ENCODE measurements at places on chromosomes 11 and 22. TPM values are rescaled to one million over a fixed set of nuclear protein-coding genes. Genes with fewer than 3 reads are reported as not detected.

DNA sequence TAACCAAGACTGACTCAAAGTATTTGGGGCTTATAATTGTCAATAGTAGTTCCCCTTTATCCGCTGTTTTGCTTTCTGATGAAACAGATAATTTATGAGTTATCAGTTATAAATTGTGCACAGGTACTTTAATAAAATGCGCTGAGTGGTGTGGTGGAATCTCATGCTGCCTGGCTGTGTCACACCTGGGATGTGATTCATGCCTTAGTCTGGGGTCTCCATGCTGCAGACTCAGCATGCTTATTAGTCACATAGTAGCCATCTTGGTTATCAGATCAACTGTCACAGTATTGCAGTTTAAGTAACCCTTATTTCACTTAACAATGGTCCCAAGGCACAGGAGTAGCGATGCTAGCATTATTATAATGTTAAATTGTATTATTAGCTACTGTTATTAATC is 995.2 kb downstream of the NTM start:
- DNase-seq, result no peak

DNA sequence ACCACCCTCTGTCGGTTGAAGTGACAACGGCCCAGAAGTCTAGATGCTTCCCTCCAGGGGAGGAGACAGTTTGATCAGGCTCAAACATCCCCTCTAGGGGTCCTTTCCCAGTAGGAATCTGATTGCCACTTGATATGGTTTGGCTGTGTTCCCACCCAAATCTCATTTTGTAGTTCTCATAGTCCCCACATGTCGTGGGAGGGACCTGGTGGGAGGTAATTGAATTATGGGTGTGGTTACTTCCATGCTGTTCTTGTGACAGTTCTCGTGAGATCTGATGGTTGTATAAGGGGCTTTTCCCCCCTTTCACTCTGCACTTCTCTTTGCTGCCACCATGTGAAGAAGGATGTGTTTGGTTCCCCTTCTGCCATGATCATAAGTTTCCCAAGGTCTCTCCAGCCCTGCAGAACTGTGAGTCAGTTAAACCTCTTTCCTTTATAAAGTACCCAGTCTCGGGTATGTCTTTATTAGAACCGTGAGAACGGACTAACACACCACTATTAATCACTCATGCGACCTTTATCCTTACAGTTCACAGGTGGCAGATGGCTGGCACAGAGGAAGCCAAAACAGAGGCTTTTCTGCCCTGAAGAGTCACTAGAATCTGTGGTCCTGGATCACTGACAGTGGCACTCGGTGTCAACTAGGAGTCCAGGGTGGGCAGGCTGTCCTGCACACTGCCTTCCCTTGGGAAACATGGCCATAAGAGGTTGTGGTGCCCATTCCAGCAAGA is 21.6 kb downstream of the ASPHD2 start:
- no peak for DNase-seq

- no peak for DNase-seq
These were observed 61.2 kb upstream of the ARHGAP20 start for GRCh38 chr11:110773442-110773841.

GRCh38 chr11:117884994-117885393 is 8.5 kb upstream of the FXYD6 start:
- DNase-seq, result no peak

DNA sequence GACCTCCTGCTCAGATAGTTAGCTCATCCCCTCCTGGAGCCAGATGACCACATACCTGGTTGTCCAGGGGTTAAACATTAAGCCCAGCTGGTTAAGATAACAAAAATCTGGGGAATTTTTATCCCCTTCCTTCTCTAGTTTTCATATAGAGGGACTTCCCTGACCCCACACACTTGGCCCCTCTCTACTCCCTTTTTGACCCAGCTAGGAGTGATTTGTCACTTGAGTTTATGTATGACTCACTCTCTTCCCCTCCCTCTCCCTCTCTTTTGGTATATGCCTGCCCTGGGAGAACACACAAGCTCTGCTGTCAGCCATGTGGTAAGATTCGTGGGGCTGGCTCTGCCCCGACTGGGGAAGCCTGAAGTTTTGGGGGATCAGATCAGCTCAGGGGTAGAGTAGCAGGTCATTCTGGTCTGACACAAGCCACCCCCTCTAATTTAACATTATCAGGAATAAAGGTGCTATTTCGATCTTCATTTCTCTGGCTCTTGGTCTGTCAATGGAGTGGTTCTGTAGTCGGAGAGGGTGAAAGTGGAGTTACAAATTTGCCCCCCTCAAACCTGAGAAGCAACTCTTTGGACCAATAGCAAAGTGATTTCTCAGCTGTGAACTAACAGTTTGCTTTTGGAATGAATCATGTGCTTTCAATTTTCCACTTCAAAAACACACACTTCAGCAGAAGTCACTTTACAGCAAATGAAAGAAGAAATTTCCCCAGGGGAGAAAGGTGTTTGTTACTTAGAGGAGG is 415.3 kb upstream of the CADM1 start:
- no peak for DNase-seq

DNA sequence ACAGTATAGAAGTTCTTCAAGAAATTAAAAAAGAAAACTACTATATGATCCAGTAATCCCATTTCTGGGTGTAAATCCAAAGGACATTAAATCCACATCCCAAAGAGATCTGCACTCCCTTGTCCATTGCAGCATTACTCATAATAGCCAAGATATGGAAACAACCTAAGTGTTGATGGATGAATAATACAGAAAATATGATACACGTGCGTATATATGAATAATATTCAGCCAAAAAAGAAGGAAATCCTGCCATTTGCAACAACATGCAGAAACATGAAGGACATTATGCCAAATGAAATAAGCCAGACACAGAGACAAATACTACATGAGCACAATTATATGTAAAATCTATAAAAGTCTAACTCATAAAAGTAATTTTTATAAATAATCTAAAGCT is 306.3 kb upstream of the ANO3 start:
- no peak for DNase-seq

DNA sequence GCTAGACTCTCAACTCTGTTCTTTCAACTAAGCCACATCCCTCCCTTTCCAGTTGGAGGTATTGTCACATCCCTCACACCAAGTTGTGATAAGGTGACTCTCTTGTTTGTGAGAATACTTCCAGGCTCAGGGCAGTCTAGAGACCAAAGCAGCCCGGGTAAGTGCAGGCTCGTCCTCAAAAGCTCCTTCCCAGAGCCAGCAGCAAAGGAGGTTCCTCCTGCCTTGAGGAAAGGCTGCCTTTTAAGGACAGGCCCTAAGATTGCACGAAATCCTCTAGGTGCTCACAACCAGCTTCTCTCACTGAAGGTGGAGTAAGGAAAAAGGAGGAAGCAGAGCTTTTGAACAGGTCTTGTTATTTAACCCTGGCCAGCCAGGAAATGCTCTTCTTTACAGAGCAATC is 53.4 kb downstream of the SMCO4 start:
- no peak for DNase-seq

- DNase-seq, result peak; percentile 39
These were observed 7.0 kb upstream of the L3MBTL2 start for GRCh38 chr22:41198027-41198580.

DNA sequence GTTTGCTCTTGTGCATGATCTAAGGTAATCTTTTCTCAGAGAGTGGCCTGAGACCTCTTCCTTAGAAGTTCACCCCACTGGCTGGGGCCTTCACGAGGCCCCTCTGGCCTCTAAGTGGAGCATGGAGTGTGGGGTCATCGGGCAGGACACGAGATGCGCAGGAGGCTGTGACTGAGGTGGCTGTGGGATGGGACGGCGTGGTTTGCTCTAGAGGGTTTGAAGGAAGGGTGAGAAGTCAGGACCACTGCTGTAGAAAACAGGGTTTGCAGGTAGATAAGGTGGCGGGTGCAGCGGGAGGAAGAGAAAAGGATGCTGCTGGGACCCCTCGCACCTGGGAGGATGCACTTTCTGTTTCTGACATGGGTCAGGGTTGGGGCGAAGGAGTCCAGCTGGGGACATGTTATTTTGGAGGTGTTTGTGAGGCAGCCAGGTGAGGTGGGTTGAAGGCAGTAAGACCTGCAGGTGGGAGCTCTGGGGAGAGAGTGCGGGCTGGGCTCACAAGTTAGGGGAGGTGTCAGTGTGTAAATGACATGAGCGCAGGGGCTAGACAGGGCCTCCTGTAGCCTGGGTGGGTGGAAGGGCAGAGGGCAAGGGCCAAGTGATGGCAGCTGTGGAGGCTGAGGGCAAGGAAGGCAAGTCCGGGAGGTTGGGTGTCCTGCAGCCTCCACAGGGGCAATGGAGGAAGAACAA is 62.5 kb downstream of the KCNQ1 start:
- DNase-seq, result no peak

DNA sequence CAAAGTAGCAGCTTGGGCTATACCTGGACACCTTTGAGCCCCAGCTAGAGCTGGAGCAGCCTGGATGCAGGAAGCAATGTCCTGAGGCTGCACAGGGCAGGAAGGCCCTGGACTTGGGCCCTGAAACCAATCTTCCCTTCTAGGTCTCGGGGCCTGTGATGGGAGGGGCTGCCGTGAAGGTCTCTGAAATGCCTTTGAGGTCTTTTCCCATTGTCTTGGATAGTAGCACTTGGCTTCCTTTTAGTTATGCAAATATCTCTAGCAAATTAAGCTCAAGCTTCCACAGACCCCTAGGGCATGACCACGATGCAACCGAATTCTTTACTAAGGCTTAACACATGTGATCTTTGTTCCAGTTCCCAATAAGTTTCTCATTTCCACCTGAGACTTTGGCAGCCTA is 40.0 kb downstream of the LINC01488 start:
- no peak for DNase-seq

- peak; percentile 25 for DNase-seq
These were observed 33.6 kb upstream of the MMP7 start for GRCh38 chr11:102564110-102564509.

- DNase-seq, result no peak
These were observed 52.4 kb downstream of the LRRC74B start for GRCh38 chr22:21098099-21098671.

GRCh38 chr11:27861706-27862430 is 161.6 kb upstream of the BDNF start:
- no peak for DNase-seq

DNA sequence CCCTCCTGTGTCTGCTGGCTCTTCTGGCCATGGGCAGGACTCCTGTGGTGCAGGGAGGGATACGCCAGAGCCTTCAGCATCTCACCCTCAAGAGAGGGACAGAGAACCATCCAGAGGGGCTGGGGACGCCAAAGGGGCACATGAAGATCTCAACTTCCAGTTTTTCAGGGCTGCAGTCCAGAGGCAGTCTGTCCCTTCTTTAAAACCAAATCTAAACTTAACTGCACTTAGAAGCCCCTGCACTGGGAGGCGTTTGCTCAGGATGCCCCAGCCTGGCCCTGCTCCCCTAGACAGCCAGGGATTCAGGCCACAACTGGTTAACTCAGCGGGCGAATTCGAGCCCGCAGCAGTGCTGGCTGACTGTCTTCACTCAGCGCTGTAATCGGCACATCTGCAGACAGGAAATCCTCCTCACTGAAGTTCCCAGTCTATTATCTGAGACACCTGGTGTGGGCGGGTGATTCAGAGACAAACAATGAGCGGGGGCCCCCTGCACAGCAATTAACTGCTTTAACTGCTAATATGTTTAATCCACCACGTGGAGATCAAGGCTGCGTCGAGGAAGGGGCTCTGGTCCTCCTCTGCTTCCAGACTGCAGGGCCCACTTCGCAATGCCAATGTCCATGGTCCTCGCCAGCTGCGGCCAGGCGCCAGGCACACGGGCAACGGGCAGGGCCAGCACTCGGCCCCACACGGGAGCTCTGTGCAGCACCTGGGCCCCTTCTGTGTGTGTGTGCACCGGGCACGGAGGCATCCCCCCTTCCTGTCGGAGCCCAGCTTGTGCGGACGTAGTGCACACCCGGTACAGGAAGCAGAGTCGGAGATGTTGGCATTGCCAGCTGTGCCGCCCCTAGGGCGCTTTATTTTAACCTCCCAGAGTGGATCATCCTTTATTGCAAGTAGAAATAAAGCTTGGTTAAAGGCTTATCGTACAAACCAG is 36.9 kb upstream of the GNB1L start:
- peak; percentile 92 for DNase-seq

GRCh38 chr22:38412435-38413084 is 42.4 kb downstream of the KCNJ4 start:
- no peak for DNase-seq

GRCh38 chr22:49521787-49522224 is 305.9 kb downstream of the BRD1 start:
- DNase-seq, result no peak

DNA sequence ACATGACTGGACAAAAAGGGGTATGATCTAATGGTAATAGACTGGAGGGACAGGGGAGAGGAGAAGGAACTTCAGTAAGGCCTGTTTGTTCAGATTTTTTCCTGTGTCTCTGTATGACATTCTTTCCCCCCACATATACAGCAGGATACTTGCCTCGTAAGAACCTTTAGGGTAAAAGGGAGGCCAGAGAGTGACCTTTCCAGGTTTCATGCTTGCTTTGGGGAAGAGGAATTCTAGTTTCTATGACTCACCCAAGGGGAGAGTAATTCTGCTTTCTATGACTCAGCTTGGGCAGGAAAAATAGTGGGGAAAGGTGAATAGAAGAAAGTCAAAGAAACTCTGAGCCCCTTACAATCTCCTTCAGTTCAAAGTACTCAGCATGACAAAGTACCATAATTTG is 457.0 kb downstream of the DLG2 start:
- DNase-seq, result no peak

DNA sequence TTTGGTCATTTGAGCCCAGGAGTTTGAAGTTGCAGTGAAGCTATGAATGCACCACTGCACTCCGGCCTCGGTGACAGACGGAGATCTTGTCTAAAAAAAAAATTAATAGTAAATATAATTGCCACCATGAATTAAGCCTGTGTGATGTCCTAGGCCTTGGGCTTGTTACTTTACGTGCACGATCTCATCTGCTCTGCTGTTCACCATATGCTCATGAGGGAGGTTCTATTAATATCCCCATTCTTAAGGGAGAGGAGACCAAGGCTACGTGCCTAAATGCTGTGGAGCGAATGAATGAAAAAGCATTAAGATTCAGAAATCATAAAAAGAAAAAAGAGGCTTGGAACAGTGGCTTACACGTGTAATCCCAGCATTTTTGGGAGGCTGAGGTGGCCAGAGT is 2.6 kb upstream of the ATG2A start:
- DNase-seq, result no peak

GRCh38 chr11:118896472-118896913 is 12.8 kb downstream of the CXCR5 start:
- no peak for DNase-seq

DNA sequence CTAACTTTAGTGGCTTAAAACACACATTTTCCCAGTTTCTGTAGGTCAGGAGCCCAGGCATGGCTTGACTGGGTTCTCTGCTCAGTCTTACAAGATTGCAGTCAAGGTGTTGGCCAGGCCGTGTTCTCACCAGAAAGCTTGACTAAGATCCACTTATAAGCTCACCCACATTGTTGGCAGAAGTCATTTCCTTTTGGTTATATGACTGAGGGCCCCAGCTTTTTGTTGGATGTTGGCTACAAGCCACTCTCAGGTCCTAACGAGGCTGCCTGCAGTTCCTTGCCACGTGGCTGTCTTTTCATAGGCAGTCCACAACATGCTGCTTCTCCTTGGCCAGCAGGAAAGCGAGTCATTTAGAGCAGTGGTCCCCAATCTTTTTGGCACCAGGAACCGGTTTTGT is 79.3 kb upstream of the CRTAM start:
- DNase-seq, result peak; percentile 50

- no peak for DNase-seq
These were observed 29.6 kb upstream of the OR5P2 start for GRCh38 chr11:7826324-7826723.

CYB5R2 gene
- under 0.01 TPM for total RNA-seq

MOGAT2 gene
- not detected for total RNA-seq

OLFML1 gene
- total RNA-seq, result under 0.01 TPM

MYO7A gene
- total RNA-seq, result 4.8 TPM

LIMK2 gene
- 51.2 TPM for total RNA-seq

BDNF gene
- 0.22 TPM for total RNA-seq

IL17REL gene
- under 0.01 TPM for total RNA-seq

MRGPRX3 gene
- under 0.01 TPM for total RNA-seq

DNAJB7 gene
- not detected for total RNA-seq
